ENCODE measurements at places on chromosomes 6 and 20.

DNA sequence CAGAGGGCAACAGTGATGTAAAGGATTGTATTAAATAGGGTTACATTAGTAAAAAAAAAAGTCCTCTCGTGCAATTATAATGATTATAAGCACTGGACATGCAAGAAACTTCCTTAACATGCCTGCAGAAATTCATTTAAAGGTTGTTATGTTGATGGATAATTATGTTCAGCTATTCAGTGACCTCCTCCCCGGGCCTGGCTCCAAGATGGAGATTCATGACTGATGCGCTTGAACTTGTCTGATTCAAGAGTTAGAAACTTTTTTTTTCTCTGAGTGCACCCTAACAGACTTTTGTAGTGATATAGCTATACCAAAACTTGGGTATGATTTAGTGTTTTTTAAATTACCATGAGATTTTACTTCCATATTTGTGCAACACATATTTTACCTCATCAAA lies 1170.0 kb upstream of the CITED2 start:
- DNase-seq: no peak

GRCh38 chr20:48155268-48155667 lies 370.0 kb upstream of the SULF2 start:
- DNase-seq: no peak

- DNase-seq: no peak
Measured at GRCh38 chr6:128483472-128484135, 36.8 kb downstream of the PTPRK start.

GRCh38 chr6:63514488-63515173 lies 57.6 kb upstream of the LOC128125822 start:
- DNase-seq: no peak

DNA sequence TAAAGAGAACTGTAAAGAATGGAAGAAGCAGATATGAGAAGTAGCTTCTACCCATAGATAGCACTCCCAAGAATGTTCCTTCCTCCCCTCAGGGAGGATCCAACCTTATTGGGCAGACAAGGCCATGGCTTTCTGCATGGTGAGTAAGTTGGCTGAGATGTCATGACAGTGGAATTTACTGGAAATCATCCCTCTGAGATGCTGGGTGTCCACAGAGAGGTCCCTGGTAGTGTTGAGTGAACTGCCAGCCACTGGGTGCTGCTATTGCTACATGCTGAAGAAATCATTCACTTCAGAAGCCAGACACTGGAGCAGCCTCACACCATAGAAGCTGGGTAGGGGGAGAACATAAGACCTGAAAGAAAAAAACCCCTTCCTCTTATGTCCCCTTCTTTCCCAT lies 46.4 kb upstream of the FERMT1 start:
- no peak for DNase-seq

GRCh38 chr20:13717631-13718044 lies 67.1 kb downstream of the ESF1 start:
- no peak for DNase-seq

Measured in T follicular helper cell (primary cell).